ENCODE measurements at places on chromosomes 13 and 19. TPM values are rescaled to one million over a fixed set of nuclear protein-coding genes. Genes with fewer than 3 reads are reported as not detected.

The TTC9B gene
- total RNA-seq: not detected

GRCh38 chr13:110266983-110267382 is 40.0 kb downstream of the COL4A1 start:
- no peaks in the 10 kb centered on the region for H3K36me3 ChIP-seq
- no peak overlapping the region for H3K4me3 ChIP-seq
- H3K27ac ChIP-seq: no peak overlapping the region
- DNase-seq: no peak

The ZNF729 gene
- total RNA-seq: not detected

The ATP4A gene
- not detected for total RNA-seq

DNA sequence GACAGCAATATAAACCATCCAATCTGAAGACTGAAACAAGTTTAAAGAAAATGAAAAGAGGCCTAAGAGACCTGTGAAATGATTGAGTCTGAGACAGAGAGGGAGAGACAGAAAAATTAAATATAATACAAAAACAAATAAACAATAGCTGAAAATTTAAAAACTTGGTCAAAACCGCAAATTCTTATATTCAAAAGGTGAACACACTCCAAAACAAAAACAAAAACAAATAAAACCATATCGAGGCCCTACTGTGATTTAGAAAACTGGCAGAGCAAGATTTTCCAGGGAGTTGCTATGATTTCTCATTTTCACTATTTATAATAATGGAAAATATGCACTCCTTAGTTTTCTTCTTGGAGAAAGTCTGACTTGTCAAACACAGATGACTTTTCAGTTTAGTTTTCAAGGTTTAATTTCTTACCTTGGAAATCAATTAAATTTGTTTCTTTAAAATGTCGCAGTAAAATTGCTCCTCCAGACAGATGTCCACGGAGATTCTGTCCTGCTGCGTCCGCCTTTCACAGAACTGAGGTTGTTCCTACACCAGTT is 1420.3 kb downstream of the UQCRFS1 start:
- no peak for DNase-seq
- H3K27me3 ChIP-seq: no peaks in the 10 kb centered on the region
- peaks cover 40% of the 10 kb centered on the region for H3K4me1 ChIP-seq
- peaks cover 21% of the 10 kb centered on the region for H3K36me3 ChIP-seq
- peak overlapping the region; percentile 92 for H3K4me3 ChIP-seq
- peak overlapping the region; percentile 93 for H3K27ac ChIP-seq

The SHISA7 gene
- not detected for total RNA-seq

DNA sequence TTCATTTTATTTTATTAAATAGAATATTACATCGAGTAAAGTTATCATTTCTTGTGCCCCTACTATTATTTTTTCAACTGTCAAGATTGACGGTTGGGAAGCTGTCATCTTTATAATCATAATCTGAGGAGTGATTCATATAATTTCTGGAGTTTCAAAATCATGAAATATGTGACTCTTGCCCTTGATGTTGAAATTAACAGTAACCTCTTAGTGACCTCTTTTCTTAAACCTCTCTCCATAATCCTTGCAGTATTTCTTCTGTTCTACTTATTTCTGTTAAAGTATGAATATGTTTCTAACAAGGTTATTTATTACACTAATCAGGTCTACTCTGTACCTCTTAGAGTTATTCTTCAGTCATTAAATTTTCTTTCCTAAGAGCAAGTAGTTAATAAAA is 663.8 kb downstream of the LIG4 start:
- no peak for DNase-seq
- no peaks in the 10 kb centered on the region for H3K27me3 ChIP-seq
- no peak overlapping the region for H3K4me3 ChIP-seq
- no peaks in the 10 kb centered on the region for H3K4me1 ChIP-seq
- H3K27ac ChIP-seq: no peak overlapping the region
- no peaks in the 10 kb centered on the region for H3K36me3 ChIP-seq

The BEST2 gene
- not detected for total RNA-seq
